Tibial artery (tissue), 4 donors: ENCODE measurements at places on chromosomes 1 and 21.
A peak's percentile ranks its signal among the peaks of the same experiment; 100 is the strongest.

DNA sequence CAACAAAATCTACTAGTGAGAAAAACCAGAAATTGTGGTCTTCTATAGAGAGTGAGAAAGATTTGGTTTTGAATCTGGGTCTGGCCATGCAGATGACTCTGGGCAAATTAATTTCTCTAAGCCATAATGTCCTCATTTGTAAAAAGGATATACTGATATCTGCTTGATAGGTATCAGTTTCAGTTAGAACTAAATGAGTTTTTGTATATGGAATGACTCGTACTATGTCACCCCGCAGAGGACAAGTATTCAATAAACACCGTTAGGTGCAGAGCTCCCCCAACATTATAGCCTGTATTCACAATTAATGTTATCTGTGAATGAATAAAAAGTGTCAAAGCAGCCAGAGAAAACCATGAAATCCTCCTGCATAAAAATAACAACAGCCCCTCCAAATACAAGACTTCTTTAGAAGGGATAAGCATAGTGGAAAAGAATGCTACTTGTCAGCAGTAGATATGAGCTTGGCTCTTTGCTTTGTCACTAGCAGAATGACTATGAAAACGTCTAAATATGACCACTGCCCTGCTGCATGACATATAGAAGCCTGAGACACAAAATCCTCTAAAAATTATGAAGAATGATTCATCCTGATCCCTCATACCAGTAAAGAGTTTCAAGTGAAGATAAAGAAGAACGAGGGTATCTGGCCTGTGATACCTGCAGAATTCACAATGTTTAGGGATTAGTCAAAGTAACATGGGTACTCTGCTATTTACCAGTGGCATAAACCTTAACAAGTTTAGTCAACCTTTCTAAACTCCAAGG, 17.8 kb downstream of the SCAF4 start:
- DNase-seq: no peak

GRCh38 chr1:47440599-47441081, 2.8 kb downstream of the FOXD2 start:
- DNase-seq: no peak

- DNase-seq: peak; percentile 10
Observed at GRCh38 chr1:204647114-204647804, 38.3 kb downstream of the LRRN2 start.

DNA sequence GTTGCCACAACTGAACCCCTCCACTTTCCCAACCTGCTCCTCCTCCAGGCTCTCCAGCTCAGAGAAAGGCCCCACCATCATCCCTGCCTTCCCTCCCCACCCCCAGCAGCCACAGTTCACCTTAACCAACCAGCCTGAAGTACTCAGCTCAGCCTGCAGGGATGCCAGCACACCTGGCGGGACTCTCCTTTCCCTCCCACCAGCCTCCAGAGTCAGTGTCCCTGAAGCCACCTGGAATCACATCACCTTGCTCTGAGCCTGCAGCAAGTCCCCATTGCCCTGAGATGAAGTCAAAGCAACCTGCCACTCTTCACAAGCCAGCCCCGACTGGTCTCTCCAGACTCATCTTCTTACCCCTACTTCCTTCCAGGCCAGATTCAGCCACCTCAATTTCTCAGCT, 26.2 kb upstream of the ZC3H12A start:
- no peak for DNase-seq

- DNase-seq: no peak
Observed at GRCh38 chr1:202317941-202318925, 23.5 kb downstream of the UBE2T start.

DNA sequence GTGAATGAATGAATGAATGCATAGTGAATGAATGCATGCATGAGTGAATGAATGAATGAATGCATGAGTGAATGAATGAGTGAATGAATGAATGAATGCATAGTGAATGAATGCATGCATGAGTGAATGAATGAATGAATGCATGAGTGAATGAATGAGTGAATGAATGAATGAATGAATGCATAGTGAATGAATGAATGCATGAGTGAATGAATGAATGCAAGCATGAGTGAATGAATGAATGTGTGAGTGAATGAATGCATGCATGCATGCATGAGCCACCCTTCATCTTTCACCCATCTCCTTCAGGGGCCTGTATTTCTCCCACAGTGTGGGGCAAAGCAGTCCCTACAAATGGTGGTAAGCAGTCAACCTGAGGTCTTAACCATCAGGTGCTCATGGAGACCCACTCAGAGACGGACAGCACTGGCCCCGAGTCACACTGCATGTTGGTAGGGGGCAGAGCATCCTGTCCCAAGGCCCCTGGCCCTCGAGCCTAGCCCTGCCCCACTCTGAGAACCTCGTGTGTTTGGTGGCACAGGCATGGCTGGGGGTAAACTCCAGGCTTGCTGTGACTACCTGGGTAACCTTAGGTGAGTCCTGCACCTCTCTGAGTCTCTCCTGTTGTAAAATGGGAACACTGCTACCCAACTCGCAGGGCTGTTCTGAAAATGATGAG, 28.0 kb upstream of the PAX7 start:
- DNase-seq: no peak

DNA sequence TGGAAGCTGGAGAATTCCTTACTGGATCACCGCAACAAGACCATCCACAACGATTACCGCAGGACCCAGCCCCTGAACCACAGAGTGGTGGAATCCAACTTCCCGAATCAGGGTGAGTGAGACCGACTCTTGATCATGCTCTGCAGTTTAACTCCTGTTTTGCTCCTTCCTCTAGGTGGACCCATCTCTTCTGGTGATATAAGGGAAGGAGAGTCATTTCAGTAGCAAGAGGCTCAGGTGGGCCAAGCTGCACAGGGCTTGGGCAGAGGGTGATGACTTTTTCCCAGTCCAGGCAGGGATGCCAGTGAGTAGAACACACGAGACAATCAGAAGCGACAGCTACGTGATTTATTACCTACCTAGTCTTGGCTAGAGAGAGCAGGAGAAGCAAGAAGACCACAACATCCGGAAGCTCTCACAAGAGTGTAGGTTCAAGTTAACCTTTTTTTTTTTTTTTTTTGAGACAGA, 25.2 kb downstream of the CA6 start:
- DNase-seq: no peak

- DNase-seq: no peak
Observed at GRCh38 chr1:116152950-116153691, 41.9 kb downstream of the MAB21L3 start.

DNA sequence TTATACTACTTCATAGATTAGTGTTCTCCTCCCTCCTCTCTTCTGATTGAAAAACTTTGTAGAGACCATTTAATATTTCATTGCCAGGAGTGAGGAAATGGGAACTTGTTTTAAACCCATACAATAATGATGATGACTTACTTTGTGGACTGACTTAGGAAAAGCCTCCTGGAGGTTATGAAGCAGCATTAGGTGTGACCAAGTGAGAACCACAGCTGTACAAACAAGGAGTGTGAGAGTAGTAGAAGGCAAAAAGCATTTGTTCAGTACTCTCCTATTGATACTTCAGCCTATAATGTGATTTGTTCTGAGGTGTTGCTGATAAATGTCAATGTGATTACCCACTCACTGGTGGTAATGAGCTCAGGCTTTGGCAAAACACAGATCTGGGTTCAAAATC, 8.4 kb downstream of the TIPRL start:
- no peak for DNase-seq

DNA sequence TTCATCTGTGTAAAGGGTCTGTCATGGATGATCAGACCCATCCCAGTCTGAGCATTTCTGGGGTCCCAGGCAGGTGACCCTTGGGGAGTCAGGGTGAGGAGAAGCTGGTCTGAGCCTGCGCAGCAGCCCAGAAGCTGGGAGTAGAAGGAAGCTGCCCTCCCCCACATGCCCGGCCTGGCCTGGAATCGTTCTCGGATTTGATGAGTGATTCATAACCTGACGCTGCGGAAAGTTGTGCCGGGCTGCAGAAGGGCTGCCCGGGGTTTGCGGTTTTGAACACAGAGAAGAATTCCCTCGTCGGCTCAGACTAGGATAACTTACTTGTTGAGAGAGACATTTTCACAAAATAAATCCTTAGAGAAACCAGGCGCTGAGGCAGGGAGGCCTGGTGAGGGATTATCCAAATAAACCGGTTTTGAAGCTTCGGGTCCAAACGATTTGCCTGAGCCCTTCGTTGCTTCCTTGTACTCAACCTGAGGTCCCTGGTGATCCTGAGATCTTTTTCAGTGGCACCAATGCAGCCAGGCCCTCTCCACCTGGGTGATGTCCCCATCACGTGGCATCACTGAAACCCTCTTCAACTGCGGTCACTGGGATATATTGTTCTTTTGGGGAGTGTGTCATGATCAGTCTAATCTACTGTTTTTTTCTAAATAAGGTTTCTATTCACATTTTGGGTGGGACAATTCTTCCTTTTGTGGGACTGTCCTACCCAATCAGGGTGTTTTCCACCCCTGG, 29.2 kb downstream of the EPHB2 start:
- peak; percentile 77 for DNase-seq

- no peak for DNase-seq
Observed at GRCh38 chr21:33039536-33039935, 13.8 kb downstream of the OLIG2 start.

DNA sequence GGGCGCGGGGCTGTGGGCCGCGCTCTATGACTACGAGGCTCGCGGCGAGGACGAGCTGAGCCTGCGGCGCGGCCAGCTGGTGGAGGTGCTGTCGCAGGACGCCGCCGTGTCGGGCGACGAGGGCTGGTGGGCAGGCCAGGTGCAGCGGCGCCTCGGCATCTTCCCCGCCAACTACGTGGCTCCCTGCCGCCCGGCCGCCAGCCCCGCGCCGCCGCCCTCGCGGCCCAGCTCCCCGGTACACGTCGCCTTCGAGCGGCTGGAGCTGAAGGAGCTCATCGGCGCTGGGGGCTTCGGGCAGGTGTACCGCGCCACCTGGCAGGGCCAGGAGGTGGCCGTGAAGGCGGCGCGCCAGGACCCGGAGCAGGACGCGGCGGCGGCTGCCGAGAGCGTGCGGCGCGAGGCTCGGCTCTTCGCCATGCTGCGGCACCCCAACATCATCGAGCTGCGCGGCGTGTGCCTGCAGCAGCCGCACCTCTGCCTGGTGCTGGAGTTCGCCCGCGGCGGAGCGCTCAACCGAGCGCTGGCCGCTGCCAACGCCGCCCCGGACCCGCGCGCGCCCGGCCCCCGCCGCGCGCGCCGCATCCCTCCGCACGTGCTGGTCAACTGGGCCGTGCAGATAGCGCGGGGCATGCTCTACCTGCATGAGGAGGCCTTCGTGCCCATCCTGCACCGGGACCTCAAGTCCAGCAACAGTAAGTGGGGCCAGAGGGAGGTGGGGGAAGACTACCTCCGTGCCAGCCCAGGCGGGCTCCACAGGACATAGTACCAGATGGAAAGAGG, 808 bp downstream of the MAP3K21 start:
- DNase-seq: no peak

DNA sequence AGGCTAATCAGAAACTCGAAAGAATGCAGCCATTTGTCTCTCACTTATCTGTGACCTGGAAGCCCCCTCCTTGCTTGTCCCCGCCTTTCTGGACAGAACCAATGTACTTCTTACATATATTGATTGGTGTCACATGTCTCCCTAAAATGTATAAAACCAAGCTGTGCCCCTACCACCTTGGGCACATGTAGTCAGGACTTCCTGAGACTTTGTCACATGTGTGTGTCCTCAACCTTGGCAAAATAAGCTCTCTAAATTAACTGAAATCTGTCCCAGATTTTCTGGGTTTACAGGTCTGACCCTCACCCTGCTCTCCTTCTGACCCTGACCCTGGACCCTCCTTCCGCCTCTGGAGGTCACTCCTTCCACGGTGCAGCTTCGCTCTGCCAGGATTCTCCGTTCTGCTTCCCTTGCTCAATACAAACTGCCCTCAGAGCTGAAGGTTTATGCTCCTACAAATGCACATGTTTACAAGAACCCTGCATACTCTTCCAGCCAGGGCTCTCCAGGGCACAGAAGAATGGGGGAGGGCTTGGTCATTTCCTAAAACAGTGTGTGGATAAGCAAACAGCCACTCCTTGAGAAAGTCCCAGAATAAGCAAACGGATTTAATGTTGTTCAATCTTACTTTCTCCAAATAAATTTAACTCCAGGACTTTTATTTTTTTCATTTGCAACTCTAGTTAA, 160.5 kb downstream of the ACTL8 start:
- DNase-seq: no peak

- DNase-seq: no peak
Observed at GRCh38 chr21:31416465-31416864, 72.4 kb upstream of the TIAM1 start.

- no peak for DNase-seq
Observed at GRCh38 chr1:20180844-20181207, 5.1 kb upstream of the UBXN10 start.
